Activated T-cell treated with anti-CD3 and anti-CD28 coated beads, Interleukin-2, amount 50 U/mL, for 48 hours (primary cell): ENCODE measurements at places on chromosomes 1 and 21.

DNA sequence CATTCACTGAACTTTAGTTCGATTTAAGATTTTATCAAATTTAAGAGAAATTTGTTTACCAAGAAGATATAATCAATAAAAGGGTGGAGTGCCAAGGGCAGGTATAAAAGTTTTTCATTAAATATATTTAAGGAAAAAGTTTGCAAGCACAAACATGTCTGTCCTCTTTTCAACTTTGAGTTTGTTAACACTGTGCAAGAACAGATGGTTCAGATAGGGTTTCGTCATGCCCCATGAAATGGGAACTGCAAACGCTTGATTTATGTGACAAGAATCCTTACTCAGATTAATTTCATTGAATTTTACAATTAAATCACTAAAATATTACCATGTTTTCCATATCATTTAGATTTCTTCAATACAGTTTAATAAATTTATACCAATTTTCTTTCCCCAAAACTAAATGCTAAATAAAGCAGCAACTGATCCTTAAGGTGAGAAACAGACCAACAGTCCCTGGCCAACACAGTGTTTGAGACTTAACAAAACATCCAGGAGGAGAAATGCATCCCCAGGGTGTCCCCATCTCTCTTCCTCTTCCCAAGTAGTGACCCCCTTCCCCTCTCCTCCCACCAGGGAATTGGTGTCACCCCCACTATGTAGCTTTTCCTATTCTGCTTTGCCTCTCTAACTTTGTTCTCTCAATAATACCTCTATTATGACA lies 292.9 kb downstream of the LTN1 start:
- DNase-seq: no peak

- DNase-seq: no peak
Observed at GRCh38 chr1:115337633-115338456, at the start of gene NGF. Gene NGF (minus strand): TSS chr1:115338249. CDS start chr1:115286795, 51,454 bp downstream.

DNA sequence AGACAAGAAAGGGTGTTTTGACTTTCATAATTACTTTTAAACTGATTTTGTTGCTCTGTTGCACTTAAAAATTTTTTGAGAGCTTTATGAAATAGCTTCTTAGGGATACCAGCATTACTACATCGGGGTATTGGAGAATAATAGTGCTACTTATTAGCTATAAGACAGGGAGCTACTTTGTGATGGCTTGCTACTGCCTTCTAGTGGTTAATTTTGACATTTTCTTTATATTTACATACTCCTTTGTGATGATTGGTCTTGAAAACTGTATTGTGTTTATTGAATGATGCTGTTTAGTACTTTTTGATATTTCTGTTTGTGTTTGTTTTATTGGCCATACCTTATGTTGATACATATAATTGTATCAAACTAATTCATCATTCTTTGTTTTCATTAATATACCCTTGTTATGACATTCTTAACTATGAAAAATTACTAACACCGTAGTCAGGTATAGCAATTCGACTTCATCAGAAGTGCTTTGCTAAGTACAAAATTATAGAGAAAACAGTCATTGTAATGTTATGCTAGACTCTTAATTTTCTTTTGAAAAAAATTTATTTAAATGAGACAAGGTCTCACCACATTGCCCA lies 85.5 kb downstream of the CLIC4 start:
- DNase-seq: no peak

DNA sequence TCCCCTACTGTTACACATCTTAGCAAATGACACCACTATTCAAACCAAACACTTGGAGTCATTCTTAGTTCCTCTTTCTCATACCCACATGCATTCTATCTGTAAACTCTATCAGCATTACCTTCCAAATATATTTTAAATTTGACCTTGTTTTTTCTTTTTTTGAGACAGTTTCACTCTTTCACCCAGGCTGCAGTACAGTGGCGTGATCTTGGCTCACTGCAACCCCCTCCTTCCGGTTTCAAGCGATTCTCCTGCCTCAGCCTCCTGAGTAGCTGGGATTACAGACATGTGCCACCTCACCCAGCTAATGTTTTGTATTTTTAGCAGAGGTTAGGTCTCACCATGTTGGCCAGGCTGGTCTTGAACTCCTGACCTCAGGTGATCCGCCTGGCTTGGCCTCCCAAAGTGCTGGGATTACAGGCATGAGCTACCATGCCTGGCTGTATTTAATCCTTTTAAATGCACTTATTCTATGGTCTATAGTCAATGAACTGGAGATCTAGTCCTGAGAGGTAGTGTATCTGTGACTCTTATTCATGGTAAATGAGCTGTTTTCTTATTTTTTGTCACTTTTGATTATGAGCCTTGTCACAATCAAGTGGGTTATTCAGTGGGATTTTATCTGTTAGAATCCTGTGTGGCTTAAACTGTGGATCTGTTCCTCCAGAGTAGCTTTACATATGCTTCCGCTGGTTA lies 73.1 kb downstream of the GATAD2B start:
- peak; percentile 44 for DNase-seq
